ENCODE measurements at places on chromosomes 5 and 9. TPM values are rescaled to one million over a fixed set of nuclear protein-coding genes. Genes with fewer than 3 reads are reported as not detected.

GRCh38 chr5:82387819-82388166 lies 109.6 kb upstream of the RPS23 start:
- H3K27me3 ChIP-seq = no peaks in the 10 kb centered on the region
- H3K36me3 ChIP-seq = no peaks in the 10 kb centered on the region
- no peak overlapping the region for H3K27ac ChIP-seq

Gene CD180
- total RNA-seq = 0.57 TPM

Gene FAM221B
- not detected for total RNA-seq

Gene ZDHHC11
- total RNA-seq = 20.6 TPM

Gene BARHL1
- total RNA-seq = not detected

- no peaks in the 10 kb centered on the region for H3K4me1 ChIP-seq
- DNase-seq = no peak
- H3K27ac ChIP-seq = no peak overlapping the region
Observed at GRCh38 chr5:89106480-89106879, 223.5 kb upstream of the MEF2C start.

- no peak overlapping the region for H3K27ac ChIP-seq
- DNase-seq = no peak
- no peak overlapping the region for H3K4me3 ChIP-seq
- H3K27me3 ChIP-seq = no peaks in the 10 kb centered on the region
- H3K4me1 ChIP-seq = no peaks in the 10 kb centered on the region
Observed at GRCh38 chr5:140734354-140734753, 34.1 kb downstream of the ZMAT2 start.

DNA sequence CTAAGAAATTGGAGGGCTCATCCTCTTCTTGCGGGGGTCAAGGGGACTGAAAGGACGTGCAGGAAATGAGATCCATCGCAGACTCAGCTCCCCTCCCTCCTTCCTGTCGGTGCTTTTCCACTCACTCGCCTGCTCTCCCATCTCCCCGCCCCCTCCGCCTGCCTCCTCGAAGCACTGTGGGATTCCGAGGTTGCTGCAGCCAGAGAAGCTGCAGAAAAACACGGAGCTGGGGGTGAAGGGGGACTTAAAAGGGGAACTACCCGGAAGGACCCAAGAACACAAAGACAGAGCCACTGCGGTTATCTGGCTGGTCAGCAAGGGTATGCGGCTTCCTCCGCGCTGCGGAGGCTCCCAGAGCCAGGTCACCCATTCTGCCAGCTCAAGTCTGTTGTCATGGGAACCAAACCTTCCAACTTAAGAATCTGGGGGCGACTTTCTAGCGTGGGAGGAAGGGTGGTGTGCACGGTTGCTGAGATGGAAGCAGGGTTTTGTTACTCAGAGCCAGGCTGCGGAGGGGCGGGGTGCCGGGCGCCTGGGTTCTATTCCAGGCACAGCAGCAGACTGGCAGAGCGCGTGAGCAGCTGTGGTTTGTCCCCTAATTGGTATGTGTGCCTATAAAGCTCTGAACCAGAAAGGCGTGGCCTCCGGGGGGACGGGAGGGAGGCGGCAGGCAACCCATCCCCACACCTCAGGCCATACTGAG lies 24.9 kb downstream of the PCDHGC5 start:
- H3K4me3 ChIP-seq = peak overlapping the region; percentile 46
- DNase-seq = peak; percentile 71
- H3K4me1 ChIP-seq = peaks cover 20% of the 10 kb centered on the region
- peak overlapping the region; percentile 76 for H3K27ac ChIP-seq

DNA sequence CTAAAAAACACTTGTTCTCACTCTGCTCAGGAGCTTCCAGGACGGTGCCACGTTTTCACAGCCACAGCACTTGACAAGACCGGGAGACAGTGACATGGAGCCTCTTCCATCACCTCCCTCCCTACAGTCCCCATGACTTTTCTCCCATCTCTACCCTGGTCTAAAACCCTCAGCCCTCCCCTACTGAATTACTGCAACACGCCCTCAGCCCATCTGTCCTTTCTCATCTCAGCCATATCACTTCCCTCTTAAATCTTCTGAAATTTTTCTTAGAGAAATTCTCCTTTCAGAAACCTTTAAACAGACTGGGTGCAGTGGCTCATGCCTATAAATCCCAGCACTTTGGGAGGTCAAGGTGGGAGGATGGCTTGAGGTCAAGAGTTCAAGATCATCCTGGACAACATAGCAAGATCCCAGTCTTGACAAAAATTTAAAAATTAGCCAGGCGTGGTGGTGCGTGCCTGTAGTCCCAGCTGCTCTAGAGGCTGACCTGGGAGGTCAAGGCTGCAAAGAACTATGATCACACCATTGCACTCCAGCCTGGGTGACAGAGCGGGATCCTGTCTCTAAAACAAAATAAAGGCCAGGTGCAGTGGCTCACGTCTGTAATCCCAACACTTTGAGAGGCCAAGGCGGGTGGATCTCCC lies 125.8 kb downstream of the MYO10 start:
- H3K4me3 ChIP-seq = no peak overlapping the region
- H3K27ac ChIP-seq = no peak overlapping the region
- no peak for DNase-seq
- H3K36me3 ChIP-seq = no peaks in the 10 kb centered on the region

DNA sequence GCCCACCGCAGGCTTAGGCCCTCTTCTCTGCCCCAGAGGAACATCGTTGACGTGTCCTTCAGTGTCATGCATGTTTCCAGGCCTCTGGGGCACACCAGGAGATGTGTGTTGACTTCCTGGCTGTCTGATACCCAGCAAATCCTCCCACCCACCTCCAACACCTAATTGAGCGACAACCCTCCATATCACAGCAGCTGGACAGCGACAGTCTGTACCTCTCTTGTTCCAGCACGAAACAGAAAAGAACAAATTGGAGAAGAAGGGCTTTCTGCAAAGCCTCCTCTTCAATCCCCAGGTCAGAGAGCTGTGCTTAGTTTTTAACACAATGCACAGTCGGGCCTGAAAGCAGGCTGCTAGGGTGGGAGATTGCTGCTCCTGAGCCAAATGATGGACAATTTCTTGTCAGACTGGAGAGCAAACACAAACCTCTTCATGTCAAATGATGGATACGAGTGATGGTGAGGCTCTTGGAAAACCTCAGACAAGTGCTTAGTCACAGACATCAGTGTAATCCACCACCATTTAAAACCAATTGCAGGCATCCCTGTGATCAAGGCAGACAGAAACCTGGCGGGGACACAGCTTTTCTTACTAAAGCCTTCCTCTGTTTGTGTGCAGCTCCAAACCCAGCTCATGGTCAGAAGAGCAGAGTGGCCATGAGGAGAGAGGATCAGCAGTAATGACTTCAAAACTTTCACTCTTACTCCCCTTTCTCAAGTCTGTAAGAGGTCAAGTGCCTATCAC lies 110.6 kb downstream of the EBF1 start:
- no peak for DNase-seq
- H3K4me1 ChIP-seq = no peaks in the 10 kb centered on the region
- H3K27me3 ChIP-seq = no peaks in the 10 kb centered on the region
- no peak overlapping the region for H3K4me3 ChIP-seq
- H3K27ac ChIP-seq = no peak overlapping the region

- no peaks in the 10 kb centered on the region for H3K4me1 ChIP-seq
- no peak for DNase-seq
- no peaks in the 10 kb centered on the region for H3K27me3 ChIP-seq
- H3K4me3 ChIP-seq = no peak overlapping the region
- no peak overlapping the region for H3K27ac ChIP-seq
Observed at GRCh38 chr9:105283795-105284194, 39.3 kb downstream of the SLC44A1 start.

Gene NUTM2G
- total RNA-seq = not detected

DNA sequence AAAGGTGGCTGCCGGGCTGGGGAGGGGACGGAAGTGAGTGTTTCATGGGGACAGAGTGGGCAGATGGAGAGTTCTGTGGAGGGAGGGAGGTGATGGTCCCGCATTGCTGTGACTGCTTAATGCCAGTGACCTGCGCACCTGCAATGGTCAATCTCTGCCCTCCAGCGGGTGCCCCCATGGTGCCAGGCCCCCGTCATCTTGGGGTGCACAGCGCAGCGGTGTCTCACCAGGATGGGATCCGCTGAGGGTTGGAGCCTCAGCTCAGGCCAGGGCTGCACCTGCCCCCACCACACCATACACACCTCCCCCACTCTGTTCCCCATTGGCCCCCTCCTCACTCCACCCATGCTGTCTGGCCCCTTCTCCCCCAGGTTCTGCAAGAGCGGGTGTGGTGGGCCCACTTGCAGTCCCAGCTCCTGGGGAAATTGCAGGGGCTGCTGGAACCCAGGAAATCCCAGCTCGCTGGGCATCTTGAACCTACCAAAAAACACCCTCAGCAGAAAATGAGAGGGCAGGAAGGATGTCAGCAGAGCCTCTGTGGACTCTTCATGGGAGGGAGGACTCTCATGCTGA lies 12.1 kb upstream of the CAMSAP1 start:
- H3K27ac ChIP-seq = no peak overlapping the region
- no peaks in the 10 kb centered on the region for H3K4me1 ChIP-seq
- no peak overlapping the region for H3K4me3 ChIP-seq
- no peaks in the 10 kb centered on the region for H3K27me3 ChIP-seq
- no peak for DNase-seq

Gene POMT1
- total RNA-seq = 44.2 TPM

DNA sequence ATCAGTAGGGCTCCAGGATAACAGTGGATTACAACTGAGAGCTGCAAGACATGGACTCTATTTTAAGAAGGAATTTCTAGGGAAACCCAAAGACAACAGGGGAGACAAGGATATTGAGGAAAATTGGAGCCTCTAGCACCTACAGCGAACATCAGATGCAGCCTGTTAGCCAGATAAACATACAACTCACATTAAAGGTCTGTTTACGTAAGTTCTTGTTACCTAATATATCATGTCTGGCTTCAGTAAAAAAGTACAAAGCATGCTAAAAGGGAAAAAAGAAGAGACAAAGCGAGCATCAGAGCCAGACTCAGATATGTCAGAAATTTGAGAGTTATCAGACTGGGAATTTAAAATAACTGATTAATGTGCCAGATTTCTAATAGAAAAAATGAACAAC lies 17.2 kb downstream of the GNPDA1 start:
- H3K36me3 ChIP-seq = peaks cover 46% of the 10 kb centered on the region
- H3K4me1 ChIP-seq = no peaks in the 10 kb centered on the region
- H3K4me3 ChIP-seq = no peak overlapping the region
- no peaks in the 10 kb centered on the region for H3K27me3 ChIP-seq
- H3K27ac ChIP-seq = no peak overlapping the region

Gene PCDHB7
- not detected for total RNA-seq

- H3K27me3 ChIP-seq = no peaks in the 10 kb centered on the region
- H3K4me3 ChIP-seq = no peak overlapping the region
- H3K4me1 ChIP-seq = no peaks in the 10 kb centered on the region
- H3K36me3 ChIP-seq = no peaks in the 10 kb centered on the region
Observed at GRCh38 chr5:158940977-158941376, 158.7 kb downstream of the EBF1 start.

Gene RFX3
- total RNA-seq = 7.2 TPM

GRCh38 chr9:121658166-121658565 lies 6.7 kb downstream of the DAB2IP start:
- no peak overlapping the region for H3K27ac ChIP-seq
- H3K36me3 ChIP-seq = no peaks in the 10 kb centered on the region
- H3K4me1 ChIP-seq = no peaks in the 10 kb centered on the region
- H3K27me3 ChIP-seq = no peaks in the 10 kb centered on the region
- DNase-seq = no peak
- H3K4me3 ChIP-seq = no peak overlapping the region

DNA sequence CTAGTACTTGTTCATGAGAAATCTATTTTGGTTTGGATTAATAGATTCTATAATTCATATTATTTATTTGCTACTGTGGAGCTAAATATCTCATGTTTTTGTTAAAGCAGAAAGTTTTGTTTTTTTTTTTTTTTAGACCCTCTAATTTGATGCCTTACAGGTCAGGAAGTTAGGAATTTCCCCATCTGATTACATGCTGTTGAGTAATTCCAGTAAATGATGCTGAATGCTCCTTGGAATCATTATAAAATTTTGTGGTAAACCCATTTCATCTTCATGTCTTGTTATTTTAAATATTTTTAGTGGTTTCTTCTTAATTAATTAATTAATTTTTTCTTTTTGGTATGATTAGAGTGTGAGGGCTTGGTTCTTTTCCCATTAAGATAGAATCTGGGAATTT lies 35.6 kb downstream of the NNT start:
- H3K27me3 ChIP-seq = no peaks in the 10 kb centered on the region
- no peak for DNase-seq
- H3K36me3 ChIP-seq = no peaks in the 10 kb centered on the region
- H3K4me1 ChIP-seq = no peaks in the 10 kb centered on the region
- no peak overlapping the region for H3K4me3 ChIP-seq
- no peak overlapping the region for H3K27ac ChIP-seq

GRCh38 chr5:143685246-143685815 lies 126.6 kb upstream of the HMHB1 start:
- H3K4me1 ChIP-seq = no peaks in the 10 kb centered on the region
- DNase-seq = no peak
- H3K27ac ChIP-seq = no peak overlapping the region
- H3K36me3 ChIP-seq = no peaks in the 10 kb centered on the region

Gene IFNA13
- not detected for total RNA-seq

- H3K27ac ChIP-seq = no peak overlapping the region
- H3K27me3 ChIP-seq = no peaks in the 10 kb centered on the region
- no peak for DNase-seq
- H3K4me1 ChIP-seq = no peaks in the 10 kb centered on the region
- no peak overlapping the region for H3K4me3 ChIP-seq
Observed at GRCh38 chr9:70901746-70902145, 219.7 kb downstream of the TRPM3 start.

GRCh38 chr5:134467231-134467630 lies 55.5 kb upstream of the CDKN2AIPNL start:
- H3K36me3 ChIP-seq = no peaks in the 10 kb centered on the region
- H3K4me1 ChIP-seq = peaks cover 15% of the 10 kb centered on the region
- DNase-seq = no peak
- H3K27ac ChIP-seq = peak overlapping the region; percentile 95
- H3K4me3 ChIP-seq = no peak overlapping the region

Measured in Peyer's patch (tissue), 4 donors.